Thyroid gland (tissue), 4 donors: ENCODE measurements at places on chromosomes 16 and 17. TPM values are rescaled to one million over a fixed set of nuclear protein-coding genes. Genes with fewer than 3 reads are reported as not detected.

- H3K27me3 ChIP-seq = no peaks in the 10 kb centered on the region
- H3K4me3 ChIP-seq = no peak overlapping the region
- H3K36me3 ChIP-seq = no peaks in the 10 kb centered on the region
- no peaks in the 10 kb centered on the region for H3K4me1 ChIP-seq
Observed at GRCh38 chr16:73231379-73231778, 183.5 kb upstream of the ZFHX3 start.

GRCh38 chr17:4551141-4551540 is 4.0 kb downstream of the MYBBP1A start:
- H3K27ac ChIP-seq = no peak overlapping the region
- H3K36me3 ChIP-seq = peaks cover 41% of the 10 kb centered on the region
- H3K4me1 ChIP-seq = peaks cover 15% of the 10 kb centered on the region
- H3K4me3 ChIP-seq = no peak overlapping the region
- H3K27me3 ChIP-seq = no peaks in the 10 kb centered on the region
- DNase-seq = no peak

The TRPV3 gene
- 0.11 TPM for total RNA-seq

GRCh38 chr17:37079735-37080134 is 131.0 kb downstream of the AATF start:
- H3K27ac ChIP-seq = no peak overlapping the region
- H3K27me3 ChIP-seq = no peaks in the 10 kb centered on the region
- no peak for DNase-seq
- no peak overlapping the region for H3K4me3 ChIP-seq

The WDR90 gene
- total RNA-seq = 25.1 TPM

- H3K27ac ChIP-seq = no peak overlapping the region
- no peak for DNase-seq
- H3K4me3 ChIP-seq = no peak overlapping the region
- H3K36me3 ChIP-seq = peaks cover 87% of the 10 kb centered on the region
Observed at GRCh38 chr17:80387071-80387470, 27.9 kb upstream of the ENDOV start.

DNA sequence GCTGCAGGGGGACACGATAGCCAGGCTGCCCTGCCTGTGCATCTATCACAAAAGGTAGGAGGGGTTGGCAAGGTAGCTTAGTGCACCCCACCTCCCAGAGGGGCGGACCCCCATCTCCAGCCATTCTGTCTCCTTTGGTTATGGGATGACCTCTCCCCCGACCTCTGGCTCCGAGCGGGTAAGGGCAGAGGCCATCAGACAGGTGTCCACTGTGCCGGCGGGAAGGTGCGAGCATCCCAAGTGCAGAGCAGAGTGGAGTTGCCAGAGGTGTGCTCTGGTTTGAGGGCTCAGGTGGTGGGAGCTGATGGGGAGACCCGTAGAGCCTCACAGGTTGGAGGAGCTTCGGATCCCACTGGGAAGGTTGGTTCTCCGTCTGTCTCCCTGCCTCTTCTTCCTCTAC is 11.7 kb downstream of the LDHD start:
- no peaks in the 10 kb centered on the region for H3K36me3 ChIP-seq
- DNase-seq = no peak
- H3K4me3 ChIP-seq = no peak overlapping the region
- no peak overlapping the region for H3K27ac ChIP-seq

The PRR11 gene
- 1.4 TPM for total RNA-seq

DNA sequence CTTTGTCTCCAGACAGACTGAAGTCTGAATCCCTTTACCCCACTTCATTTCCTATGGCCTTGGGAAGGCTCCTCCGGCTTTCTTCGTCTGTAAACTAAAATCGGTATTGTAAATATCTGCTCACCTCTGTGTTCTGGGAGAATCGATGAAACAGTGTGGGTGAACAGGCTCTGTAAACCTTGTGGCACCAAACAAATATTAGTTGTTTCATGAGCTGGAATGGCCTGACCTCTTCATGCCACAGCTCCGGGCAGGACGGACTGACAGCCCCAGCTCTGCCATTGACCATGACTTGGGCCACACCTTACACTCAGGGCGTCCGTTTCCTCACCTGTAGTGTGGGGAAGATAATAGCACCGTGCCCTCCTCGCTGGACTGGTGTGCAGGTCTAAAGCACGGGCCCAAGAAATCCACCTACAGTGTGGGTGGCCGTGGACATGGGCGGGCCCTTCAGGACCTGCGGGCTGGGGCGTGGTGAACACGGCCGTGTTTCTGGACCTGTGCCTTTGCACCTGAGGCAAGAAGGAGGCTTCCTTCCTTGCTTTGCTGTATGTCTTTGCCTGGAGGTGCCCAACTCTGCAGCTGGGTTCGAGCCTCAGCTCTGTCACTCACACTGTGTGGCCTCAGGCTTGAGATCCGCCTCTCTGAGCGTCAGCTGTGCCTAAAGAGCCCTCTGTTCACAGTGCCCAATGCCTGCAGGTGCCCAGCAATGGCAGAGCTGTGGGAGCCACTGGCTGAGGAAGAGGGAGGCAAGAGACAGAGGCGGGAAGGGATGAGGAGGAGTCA is 6.1 kb upstream of the OSGIN1 start:
- no peaks in the 10 kb centered on the region for H3K36me3 ChIP-seq
- no peak overlapping the region for H3K27ac ChIP-seq
- peaks cover 4% of the 10 kb centered on the region for H3K4me1 ChIP-seq
